Forelimb muscle (tissue), 1 donor: ENCODE measurements at places on chromosomes 12 and 14. TPM values are rescaled to one million over a fixed set of nuclear protein-coding genes. Genes with fewer than 3 reads are reported as not detected.

DNA sequence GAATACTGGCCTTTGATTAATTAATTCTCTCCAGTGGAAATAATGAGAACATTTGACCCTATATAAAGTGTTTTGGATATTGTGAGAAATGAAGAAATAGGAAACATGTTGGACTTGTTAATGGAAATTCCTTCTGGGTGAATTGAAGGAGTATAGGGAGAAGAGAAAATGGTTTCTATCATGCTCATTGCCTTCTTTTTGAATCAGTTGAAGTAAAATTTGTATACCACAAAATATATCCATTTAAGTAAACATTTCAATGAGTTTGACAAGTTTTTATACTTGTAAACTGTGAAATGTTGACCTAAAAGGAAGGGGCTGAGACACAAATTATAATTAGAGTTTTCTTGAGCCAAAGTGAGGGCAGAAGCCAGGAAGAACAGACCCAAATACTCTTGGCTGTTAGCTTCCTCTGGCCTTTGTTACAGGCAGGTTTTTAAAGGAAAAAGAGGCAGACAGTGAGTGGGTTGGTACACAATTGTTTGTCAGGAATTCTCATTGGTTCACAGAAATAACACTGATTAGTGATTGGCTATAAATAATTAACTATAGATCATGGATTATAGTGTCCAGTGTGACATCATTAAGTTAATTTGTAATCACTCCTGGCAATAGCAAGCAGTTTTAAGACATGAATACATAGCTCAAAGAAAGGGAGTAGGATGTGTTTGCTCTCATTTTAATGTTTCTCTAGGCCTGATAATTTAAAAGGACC lies 826 bp downstream of the ZNF705A start:
- DNase-seq, result no peak

DNA sequence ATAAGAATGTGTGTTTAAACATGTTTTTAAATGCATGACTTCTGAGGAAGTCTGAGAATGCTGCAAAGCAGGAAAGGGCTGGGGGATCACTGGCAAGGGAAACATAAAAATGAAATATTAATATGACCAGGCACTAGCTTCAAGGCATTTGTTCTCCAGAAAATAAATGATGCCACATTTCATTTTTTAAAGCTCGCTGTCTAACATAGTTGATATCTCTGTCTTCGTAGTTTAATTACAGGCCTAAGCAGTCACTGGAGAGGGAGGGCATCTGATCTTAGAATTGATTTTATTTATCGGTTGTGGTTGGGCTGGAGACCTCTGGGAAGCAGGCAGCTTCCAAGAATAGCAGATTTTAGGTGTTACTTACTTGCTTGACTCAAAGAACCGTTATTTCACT lies 87.5 kb downstream of the TBC1D30 start:
- no peak for DNase-seq

GRCh38 chr12:100141666-100141997 lies 1.0 kb downstream of the BLTP3B start:
- DNase-seq, result peak; percentile 64

GRCh38 chr12:59429766-59430165 lies 166.1 kb upstream of the SLC16A7 start:
- DNase-seq, result no peak

DNA sequence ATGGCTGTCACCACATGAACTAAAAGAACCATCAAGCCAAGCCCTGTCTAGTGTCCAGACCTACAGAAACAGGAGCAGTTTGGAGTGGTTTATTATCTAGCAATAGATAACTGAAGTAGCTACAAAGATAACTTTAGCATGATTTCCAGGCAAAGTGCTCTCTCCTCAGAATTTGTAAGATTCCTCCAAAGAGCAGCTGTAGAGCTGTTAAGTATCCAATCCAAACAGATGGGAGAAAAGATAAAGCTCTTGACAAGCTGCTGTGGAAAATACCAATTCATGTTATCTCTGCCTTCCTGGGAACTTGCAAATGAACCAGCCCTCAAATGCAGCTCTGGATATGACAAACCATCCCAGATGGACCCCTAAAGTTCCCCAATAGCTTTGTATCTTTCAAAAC lies 78.9 kb upstream of the RESF1 start:
- DNase-seq, result no peak

GRCh38 chr14:76264384-76264783 lies 111.6 kb upstream of the ESRRB start:
- no peak for DNase-seq

DNA sequence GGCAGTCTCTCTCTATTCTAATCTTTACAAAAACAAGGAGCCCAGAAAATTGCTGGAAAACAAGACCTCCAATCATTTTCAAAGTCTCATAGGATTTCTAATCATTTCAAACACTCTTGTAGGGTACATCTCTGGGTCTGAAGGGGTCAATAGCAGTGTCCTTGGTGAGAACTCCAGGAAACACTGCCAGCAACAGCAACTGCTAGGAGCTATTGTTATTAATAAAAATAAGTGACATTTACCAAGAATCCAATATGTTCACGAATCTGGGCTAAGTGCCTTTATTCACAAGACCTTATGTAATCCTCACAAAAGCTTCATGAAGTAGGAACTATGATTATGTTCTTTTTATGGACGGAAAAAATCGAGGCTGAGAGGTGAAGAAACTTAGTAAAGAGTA lies 72.8 kb downstream of the TTC7B start:
- DNase-seq, result peak; percentile 74

DNA sequence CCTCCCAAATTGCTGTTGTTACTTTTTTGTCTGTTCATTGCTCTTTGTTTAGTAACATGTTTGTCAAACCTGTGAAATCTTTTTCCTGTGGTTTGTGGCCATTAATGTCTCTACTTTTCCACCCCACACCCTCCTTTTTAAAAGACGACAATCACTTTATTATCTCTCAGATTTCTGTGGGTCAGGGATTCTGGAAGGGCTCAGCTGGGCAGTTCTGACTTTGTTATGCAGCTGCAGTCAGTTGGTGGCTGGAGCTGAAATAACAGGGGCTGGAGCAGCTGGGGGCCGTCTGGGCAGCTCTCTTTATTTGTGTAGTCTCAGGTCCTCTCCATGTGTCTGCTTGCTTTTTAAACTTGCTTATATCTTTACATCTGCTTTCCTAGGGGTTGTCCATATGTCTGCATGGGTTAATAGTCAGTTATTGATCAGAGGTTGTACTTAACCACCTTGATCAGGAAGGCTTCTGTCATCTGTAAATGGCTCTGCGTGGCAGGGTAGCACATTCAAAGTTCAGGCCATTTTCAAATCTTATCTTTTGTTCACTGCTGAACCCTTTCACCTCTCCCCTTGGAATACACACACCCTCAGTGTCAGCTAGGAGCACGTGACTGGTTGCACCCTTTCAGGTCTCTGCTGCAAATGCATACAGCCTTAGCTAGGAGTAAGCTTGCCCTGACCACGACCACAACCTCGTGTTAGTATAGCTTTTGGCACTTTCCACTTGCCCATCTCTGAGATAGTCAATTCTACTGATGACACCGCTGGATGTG lies 27.9 kb downstream of the BORCS5 start:
- no peak for DNase-seq

GRCh38 chr12:69170293-69170692 lies 69.1 kb upstream of the CPSF6 start:
- no peak for DNase-seq

- DNase-seq, result no peak
These were observed 11.2 kb downstream of the LGMN start for GRCh38 chr14:92737206-92737605.

- no peak for DNase-seq
These were observed 18.4 kb downstream of the ZFC3H1 start for GRCh38 chr12:71645268-71645667.

- DNase-seq, result no peak
These were observed 111.9 kb upstream of the CCDC175 start for GRCh38 chr14:59688224-59689170.

- no peak for DNase-seq
These were observed 79.7 kb upstream of the GNG2 start for GRCh38 chr14:51780741-51781140.

GRCh38 chr14:71380271-71380670 lies 473.0 kb downstream of the PCNX1 start:
- no peak for DNase-seq

DNA sequence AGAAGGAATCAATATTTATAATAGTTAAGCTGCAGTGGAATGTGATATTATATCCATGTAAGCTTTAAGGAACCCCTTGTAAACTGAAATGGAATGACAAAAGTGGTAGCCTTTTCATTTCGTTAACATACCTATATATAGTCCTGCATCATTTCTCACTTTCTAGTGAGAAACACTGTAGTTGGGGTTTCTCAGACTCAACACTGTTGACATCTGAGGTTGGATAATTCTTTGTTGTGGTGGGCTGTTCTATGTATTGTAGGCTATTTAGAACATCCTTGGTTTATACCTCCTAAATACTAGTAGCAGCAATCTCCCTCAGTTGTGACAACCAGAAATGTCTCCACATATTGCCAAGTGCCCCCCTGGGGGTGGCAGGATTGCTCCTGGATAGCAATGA lies 79.1 kb downstream of the RAD52 start:
- DNase-seq, result no peak

DNA sequence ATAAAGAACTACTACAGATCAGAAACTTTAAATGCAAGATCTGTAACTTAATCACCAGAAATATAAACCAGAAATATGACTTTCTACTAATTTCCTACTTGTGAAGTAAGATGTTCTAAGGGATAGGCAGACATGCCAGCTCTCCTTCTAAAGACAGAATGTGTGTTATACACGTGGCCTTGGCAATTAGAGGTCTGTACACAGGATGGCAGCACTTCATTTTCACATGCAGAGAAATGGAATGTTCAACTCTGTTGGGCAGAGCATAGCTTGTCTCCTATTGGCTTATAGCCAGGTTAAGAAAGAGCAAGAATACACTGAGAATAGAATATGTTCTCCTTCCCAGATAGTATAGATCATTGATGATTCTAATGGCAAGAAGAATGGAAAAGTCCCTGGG lies 403.8 kb downstream of the DAD1 start:
- DNase-seq, result no peak

DNA sequence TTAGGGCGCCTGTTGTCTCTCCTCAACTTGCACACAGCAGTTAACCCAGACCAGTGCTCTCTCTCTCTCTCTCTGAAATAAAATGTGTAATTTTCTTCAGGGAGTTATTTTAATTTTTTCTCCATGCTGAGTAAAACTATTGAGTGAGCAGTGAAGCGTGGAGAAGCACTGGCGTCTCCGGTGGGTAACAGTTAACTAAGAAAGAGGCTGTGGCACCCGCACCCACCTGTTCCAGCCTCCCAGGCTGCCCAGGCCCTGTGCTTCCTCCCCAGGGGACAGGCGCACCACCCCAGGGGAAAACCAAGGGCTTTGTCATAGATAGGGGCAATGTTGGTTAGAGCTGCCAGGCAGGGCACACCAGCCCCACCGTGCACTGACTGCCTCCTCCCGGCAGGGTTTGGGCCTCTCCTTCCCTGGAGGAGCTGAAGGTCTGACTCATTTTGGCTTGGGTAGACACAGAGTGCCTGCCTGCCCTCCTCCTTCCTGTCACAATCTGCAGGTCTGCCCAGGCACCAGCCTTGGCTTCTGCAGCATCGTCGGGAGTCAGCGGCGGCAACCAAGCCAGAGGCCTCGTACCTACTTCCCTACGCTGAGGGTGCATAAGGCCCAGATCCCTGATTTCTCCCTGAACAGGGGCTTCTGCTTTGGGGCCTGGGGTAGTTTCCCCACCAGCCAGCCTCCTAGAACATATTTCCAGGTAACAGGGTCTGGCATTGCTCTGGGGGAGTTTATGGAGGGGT lies 3.9 kb downstream of the HOXC5 start:
- DNase-seq, result no peak

The TCTN1 gene
- 19.9 TPM for polyA plus RNA-seq

The CBX5 gene
- 66.9 TPM for polyA plus RNA-seq

The DTX3 gene
- 22.4 TPM for polyA plus RNA-seq

The PLXNC1 gene
- 16.7 TPM for polyA plus RNA-seq
